ENCODE measurements at places on chromosomes 7 and 10.

DNA sequence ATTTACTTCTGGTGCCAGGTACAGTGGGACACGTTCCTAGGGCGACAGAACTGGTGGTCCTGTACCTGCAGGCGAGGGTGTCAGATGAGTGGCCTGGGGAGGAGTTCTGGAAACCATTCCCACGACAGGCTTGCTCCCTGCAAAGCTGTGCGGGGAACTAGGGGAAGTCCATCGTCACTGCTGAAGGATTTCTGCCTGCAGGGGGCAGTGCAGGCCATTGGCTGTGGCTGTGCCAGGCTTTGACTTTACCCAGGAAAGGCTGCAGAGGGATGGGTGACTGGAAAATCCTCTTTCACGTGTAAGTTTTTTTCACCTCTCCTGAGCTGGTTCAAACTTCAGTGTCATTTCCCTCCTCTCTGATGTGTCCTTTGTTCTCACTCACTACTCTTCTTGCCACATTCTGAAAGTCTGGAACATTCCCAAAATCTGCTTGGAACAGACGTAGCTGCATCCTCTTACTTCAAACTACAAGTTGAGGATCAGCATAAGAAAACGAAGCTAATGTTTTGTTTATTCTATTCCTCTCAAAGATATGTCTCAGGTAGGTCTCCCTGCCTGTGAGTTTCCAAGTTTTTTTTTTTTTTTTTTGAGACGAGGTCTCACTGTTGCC, 126.5 kb downstream of the SH2D4B start:
- DNase-seq: peak; percentile 59

DNA sequence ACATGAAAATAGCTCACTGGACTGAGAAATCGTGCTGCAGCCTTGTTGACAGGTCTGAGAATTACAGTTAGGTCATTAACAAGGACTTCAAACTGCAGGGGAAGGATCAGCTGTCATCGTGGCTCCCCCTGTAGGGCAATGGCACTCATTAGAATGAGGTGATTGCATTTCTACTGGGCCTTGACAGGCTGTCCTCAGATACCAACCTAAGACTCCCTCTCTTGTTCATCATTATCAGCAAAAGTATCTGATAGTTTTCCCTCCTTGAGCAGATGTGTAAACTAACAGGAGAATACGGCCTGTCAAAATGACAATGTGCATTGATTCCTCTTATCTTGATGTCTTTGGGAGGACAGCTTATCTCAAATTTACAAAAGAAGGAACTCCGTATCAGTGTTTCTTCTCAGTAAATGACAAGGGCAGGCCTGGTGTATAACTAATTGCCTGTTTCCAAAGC, 648.5 kb upstream of the LRRN3 start:
- DNase-seq: peak; percentile 33

GRCh38 chr10:26844396-26844975, 16.3 kb downstream of the ABI1 start:
- DNase-seq: no peak

GRCh38 chr7:94129443-94130140, 125.4 kb upstream of the BET1 start:
- DNase-seq: peak; percentile 45

DNA sequence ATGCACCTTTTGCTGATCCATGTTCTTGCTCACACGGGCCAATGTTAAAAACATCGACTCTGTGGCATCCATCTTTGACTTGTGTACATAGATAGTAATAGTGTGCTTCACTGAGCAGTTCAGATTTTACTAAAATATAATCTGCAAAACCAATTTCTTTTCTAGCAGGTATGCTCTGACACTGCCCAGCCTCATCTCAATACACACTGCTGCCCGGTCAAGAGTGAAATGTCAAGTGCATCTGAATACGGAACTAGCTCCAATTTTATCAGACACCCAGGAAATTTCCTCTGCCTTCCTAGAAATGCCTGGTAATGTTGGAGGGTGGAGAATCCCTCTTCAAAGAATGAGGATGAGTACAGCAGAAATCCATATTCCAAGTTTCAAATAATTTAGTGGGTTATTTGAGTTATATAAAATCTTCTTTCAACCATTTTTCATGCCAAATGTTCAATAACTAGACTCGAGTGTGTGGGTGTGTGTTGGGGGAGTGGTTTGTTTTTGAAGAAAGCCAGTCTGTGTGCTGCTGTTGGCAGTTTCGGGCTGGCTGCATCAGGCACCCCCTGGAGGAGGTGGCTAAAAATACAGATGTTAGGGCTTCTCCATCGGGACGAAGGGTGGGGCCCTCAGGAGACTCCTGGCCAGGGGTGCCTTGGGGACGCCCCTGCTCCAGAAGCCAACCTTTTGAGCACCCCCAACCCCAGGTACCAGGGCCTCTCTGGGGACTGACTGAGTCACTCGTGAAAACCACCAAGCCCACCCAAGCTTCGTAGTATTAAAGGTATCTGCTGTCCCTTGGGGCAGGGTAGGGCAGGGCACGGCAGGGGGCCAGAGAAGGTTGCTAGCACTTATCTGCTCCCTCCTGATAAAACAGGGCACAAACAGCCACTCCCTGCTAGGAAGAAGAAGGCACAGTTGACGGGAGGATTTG, 15.4 kb downstream of the CTBP2 start:
- no peak for DNase-seq

Measured in LoVo (cell line).